ENCODE measurements at places on chromosomes 1 and 21. TPM values are rescaled to one million over a fixed set of nuclear protein-coding genes. Genes with fewer than 3 reads are reported as not detected.

The TMEM69 gene
- total RNA-seq, result 13.8 TPM

The ERG gene
- 1.2 TPM for total RNA-seq

The BNIPL gene
- total RNA-seq, result 0.25 TPM

The CNN3 gene
- 123 TPM for total RNA-seq

The FABP3 gene
- 88.0 TPM for total RNA-seq

The CLCNKB gene
- under 0.01 TPM for total RNA-seq

The FAM43B gene
- total RNA-seq, result 0.74 TPM

The LRRC39 gene
- 4.4 TPM for total RNA-seq

The CFHR1 gene
- total RNA-seq, result 0.25 TPM

Measured in temporal lobe (tissue), 4 donors.